ENCODE measurements at places on chromosomes 7 and 10.

DNA sequence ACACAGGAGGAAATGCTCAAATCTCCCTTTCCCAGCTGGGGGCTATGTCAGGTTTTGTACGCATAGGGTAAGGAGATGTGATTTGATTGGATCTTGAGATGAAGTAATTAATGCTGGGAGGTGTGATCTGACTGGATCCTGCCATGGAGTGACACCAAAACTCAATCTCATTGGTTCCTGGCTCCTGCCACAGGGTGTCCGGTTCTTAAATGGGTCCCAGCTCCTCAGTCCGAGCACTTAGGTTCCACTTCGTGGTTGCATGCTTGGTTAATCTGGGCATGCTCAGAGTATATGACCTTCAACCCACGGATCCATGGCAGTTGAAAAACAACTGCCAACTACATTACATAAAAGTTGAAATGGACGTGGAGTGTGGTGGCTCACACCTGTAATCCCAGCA is 3.1 kb upstream of the ZNF12 start:
- H3K4me3 ChIP-seq = no peak overlapping the region
- H3K4me1 ChIP-seq = no peaks in the 10 kb centered on the region
- no peak overlapping the region for H3K27ac ChIP-seq
- H3K36me3 ChIP-seq = no peaks in the 10 kb centered on the region

GRCh38 chr10:21702633-21703111 is 168.6 kb downstream of the MLLT10 start:
- no peak overlapping the region for H3K4me3 ChIP-seq
- 0 out of 2 replicates have a peak, but pooled peaks cover 3% of the 10 kb centered on the region for H3K4me1 ChIP-seq
- DNase-seq = no peak

DNA sequence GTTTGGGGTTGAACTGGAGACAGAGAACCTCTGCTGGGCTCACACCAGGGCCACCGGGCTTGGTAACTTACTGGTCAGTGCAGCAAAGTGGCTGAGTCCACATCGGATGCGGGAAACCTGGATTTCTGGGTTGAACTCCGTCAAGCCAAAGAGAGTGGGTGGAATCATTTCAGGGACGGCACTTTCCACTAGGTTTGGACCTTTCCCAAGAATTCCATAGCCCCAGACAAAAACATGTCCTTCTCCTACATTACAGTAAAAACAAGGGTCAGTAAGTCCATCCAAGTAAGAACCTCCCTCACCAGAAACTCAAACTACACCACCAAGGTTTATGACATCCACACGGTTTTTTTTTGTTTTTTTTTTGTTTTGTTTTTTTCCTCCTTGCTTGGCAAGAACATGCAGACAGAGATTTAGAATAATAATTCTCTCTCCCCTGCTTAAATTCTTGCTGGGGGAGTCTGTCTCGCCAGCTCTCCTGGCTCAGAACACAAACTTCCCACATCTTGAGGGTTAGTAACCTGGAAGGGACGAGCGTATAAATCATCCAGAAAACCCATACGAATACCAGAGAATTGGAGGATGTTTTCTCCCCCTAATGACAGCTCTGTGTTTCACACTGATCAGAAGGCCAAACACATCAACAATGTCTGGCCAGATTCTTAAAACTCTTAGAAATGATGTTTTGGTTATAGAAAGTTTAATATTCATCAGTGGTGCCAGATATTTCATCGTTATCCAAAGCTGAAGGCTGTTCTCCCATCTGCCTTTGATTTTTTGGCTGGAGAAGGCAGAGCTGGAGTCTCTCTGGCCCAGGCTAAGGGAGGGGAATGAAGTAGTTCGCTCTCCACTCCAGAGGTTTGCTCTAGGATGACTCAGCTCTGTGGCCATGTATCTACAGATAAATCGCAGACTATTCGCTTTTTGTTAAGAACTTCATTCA is 17.5 kb downstream of the RCC1L start:
- peaks cover 77% of the 10 kb centered on the region for H3K36me3 ChIP-seq
- H3K4me1 ChIP-seq = no peaks in the 10 kb centered on the region
- no peak overlapping the region for H3K27ac ChIP-seq
- no peaks in the 10 kb centered on the region for H3K27me3 ChIP-seq

- no peak overlapping the region for H3K27ac ChIP-seq
- H3K36me3 ChIP-seq = no peaks in the 10 kb centered on the region
- no peak for DNase-seq
These were observed 298.3 kb downstream of the RPS24 start for GRCh38 chr10:78332012-78332411.

GRCh38 chr7:8627325-8627724 is 193.9 kb downstream of the NXPH1 start:
- H3K4me1 ChIP-seq = no peaks in the 10 kb centered on the region
- no peak overlapping the region for H3K4me3 ChIP-seq
- no peaks in the 10 kb centered on the region for H3K36me3 ChIP-seq
- DNase-seq = no peak
- no peaks in the 10 kb centered on the region for H3K27me3 ChIP-seq

DNA sequence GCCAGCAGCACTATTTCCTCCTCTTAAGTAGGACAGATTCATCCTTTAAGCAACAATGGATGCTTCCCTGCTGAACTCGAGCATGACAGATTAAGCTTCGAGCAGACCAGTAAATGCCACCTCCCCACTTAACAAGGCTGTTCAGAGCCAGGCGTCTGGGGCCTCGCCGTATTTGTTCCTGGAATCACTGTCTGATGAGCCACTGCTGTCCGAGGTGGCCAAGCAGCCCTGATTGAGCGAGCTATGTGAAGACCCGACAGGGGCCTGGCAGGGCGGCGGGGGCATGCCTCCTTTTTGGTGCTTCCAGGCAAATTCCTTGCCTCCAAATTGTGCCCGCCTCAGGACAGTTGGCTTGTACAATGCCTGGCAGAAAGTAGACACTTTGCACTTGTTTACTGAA is 862.6 kb downstream of the NRG3 start:
- peaks cover 1% of the 10 kb centered on the region for H3K4me1 ChIP-seq
- H3K4me3 ChIP-seq = no peak overlapping the region
- H3K27me3 ChIP-seq = no peaks in the 10 kb centered on the region
- no peak overlapping the region for H3K27ac ChIP-seq

- no peak overlapping the region for H3K4me3 ChIP-seq
- H3K36me3 ChIP-seq = no peaks in the 10 kb centered on the region
- no peaks in the 10 kb centered on the region for H3K27me3 ChIP-seq
- no peak overlapping the region for H3K27ac ChIP-seq
- no peak for DNase-seq
- H3K4me1 ChIP-seq = no peaks in the 10 kb centered on the region
These were observed 39.9 kb downstream of the SLC26A4 start for GRCh38 chr7:107700570-107700969.

DNA sequence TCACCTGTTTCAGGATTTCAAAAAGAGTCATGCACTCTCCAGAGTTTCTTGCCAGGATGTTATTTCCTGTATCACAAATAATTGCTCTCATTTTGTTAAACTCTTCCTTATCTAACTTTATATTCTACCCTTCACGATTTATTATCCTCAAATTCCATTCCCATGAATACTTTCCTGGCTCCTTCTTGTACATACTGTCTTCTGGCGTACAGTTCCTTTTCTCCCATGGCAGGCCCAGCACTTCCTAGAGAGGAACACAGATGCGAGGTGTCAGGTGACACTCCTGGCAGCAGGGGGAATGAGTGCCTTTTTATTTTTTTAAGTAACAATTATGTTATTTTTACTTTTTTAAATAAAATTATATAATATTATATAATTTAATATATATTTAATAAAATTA is 411.9 kb downstream of the TFEC start:
- H3K27ac ChIP-seq = no peak overlapping the region
- H3K4me3 ChIP-seq = no peak overlapping the region
- no peak for DNase-seq
- no peaks in the 10 kb centered on the region for H3K27me3 ChIP-seq

GRCh38 chr10:63105225-63106110 is 27.7 kb upstream of the NRBF2 start:
- no peaks in the 10 kb centered on the region for H3K4me1 ChIP-seq
- H3K36me3 ChIP-seq = no peaks in the 10 kb centered on the region
- DNase-seq = no peak
- no peak overlapping the region for H3K27ac ChIP-seq
- no peak overlapping the region for H3K4me3 ChIP-seq

GRCh38 chr7:25118048-25118753 is 6.9 kb downstream of the CYCS start:
- H3K27ac ChIP-seq = no peak overlapping the region
- H3K36me3 ChIP-seq = peaks cover 40% of the 10 kb centered on the region
- no peaks in the 10 kb centered on the region for H3K27me3 ChIP-seq
- no peak for DNase-seq
- H3K4me1 ChIP-seq = no peaks in the 10 kb centered on the region

GRCh38 chr7:36796850-36797536 is 72.7 kb upstream of the AOAH start:
- no peak overlapping the region for H3K4me3 ChIP-seq
- H3K27me3 ChIP-seq = no peaks in the 10 kb centered on the region
- H3K27ac ChIP-seq = no peak overlapping the region
- DNase-seq = no peak
- no peaks in the 10 kb centered on the region for H3K4me1 ChIP-seq

Measured in H1 (cell line).